ENCODE measurements at places on chromosomes 5 and 9. TPM values are rescaled to one million over a fixed set of nuclear protein-coding genes. Genes with fewer than 3 reads are reported as not detected.
A peak's percentile ranks its signal among the peaks of the same experiment; 100 is the strongest.

Gene TMEM38B
- total RNA-seq, result 18.0 TPM

Gene CTXN3
- total RNA-seq, result not detected

Gene TIGD6
- total RNA-seq, result 8.7 TPM

Gene LECT2
- total RNA-seq, result not detected

Gene FCN1
- not detected for total RNA-seq

Gene ZFP37
- 5.1 TPM for total RNA-seq

Gene ACOT12
- total RNA-seq, result 2.0 TPM

Gene ZBED3
- total RNA-seq, result 1.0 TPM

Gene SPATA31D4
- not detected for total RNA-seq

Gene NSA2
- 139 TPM for total RNA-seq

DNA sequence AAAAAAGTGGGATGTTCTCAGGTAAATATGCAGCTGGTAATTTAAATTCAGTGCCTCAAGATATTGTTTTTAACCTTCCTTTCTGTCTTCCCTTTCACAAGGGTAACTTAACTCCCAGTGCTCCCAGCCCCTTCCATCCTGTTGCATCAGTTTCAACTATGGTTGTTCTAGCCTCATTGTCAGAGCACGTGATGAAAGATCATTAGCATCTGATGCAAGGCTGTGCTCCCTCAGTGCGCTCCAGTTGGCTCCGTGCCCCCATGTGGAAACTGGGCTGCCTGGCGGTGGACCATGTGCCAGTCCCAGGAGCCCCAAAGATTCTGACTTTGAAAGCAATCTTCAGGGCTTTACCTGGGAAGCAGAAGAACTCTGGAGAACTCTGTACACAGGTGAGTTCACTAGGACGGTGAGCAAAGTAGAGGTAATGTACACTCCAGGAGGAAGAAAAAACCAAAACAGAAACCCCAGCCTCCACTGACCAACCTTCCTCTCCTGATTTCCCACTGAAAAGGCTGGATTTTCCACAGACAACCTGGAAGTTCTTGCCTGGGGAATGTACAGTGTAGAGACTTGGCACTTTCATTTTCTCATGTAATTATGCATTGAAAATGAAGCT is 96.9 kb downstream of the SLC1A3 start:
- DNase-seq, result no peak

GRCh38 chr5:36416605-36417004 is 114.9 kb upstream of the RANBP3L start:
- DNase-seq, result no peak

- DNase-seq, result peak; percentile 78
These were observed 9.6 kb upstream of the ATP6V0E1 start for GRCh38 chr5:172973931-172974330.

DNA sequence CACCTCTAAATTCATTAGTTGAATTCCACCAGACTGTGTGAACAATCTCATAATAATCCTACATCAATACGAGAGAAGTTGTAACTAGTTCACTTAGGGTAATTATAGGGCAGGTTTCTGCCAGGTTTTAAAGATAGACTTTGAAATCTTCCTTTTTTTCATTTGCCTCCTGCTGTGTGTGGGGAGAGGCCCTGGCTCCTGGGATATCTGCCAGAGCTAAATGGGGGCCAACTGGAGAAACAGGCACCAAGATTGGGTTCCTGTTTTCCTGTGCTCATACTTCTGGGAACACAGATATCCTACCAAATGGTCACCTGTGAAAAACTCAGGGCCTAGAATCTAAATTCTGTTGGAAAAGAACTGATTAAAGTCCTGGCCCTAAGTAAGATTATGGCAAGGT is 42.3 kb downstream of the SH3RF2 start:
- DNase-seq, result no peak

DNA sequence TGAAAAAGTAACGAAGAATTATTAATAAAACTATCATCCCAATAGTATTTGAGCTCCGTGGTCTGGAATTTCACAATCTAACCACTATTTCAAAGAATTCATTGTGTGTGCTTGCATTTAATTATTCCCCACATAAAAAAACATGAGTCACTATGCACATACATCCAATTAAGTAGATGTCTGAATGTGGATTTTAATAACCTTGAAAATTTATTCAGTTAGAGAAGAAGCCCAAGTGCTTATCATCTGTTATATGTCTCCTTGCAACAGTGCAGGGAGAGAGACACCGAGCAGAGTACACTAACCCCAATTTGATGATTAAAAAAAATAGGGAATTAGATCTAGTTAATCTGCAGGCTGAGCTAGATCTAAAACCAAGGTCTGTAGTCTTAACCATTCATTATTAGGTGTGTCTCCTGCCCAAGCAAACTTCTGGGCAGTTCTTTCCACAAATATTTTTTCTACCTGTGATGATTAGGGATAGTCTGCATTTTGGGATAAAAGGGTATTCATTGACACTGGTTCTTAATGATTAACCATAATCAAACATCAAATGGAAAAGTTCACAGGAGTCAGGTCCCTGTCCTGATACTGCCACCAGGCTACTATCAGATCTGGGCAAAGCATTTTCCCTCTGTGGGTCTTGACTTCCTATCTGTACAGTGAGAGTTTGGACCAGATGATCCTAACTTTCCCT is 164.2 kb downstream of the GRIA1 start:
- DNase-seq, result peak; percentile 42

DNA sequence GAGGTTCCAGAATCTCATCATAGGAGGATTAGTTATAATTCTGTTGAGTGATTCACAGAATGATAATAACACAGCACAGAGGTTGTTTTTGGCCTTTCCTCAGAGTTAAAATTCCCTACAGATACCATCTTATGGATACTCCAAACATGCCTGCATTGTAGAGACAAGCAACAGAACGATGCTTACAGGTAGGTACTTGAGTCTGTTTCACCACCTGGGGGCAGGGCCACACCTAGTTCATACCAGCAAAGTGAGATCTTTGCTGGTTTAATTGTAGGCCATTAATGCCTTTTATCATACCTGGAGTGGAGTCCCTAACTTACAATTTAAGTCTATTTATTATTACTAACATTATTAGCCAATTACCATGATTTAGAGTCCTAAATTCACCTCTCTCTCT is 416.5 kb upstream of the TLE4 start:
- no peak for DNase-seq

- DNase-seq, result no peak
These were observed 67.7 kb downstream of the NDFIP1 start for GRCh38 chr5:142176255-142176654.

DNA sequence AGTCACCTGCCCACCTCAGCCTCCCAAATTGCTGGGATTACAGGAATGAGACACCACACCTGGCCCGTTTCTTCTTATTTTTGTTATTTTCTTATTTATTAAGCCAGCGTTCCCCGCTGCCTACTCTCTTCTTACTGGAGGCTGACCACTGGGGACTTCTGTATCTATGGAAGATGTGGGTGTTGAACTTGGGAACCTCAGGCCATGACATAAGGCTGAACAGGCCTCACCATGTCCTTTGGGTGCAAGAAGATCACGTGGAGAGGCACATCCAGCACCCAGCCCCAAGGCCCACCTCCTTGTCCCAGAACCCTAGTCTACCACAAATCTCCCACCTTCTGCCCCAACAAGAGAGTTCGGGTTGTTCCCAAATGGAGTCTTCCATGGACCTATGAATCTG is 59.4 kb upstream of the NEK6 start:
- no peak for DNase-seq

- DNase-seq, result no peak
These were observed 5.8 kb upstream of the ALDH1A1 start for GRCh38 chr9:72958485-72959281.

- no peak for DNase-seq
These were observed 327.5 kb downstream of the FBXL17 start for GRCh38 chr5:108054349-108054748.

- DNase-seq, result no peak
These were observed 3.1 kb downstream of the FBXW5 start for GRCh38 chr9:136941231-136942111.

GRCh38 chr9:132410642-132411041 is 631 bp downstream of the CFAP77 start:
- no peak for DNase-seq

DNA sequence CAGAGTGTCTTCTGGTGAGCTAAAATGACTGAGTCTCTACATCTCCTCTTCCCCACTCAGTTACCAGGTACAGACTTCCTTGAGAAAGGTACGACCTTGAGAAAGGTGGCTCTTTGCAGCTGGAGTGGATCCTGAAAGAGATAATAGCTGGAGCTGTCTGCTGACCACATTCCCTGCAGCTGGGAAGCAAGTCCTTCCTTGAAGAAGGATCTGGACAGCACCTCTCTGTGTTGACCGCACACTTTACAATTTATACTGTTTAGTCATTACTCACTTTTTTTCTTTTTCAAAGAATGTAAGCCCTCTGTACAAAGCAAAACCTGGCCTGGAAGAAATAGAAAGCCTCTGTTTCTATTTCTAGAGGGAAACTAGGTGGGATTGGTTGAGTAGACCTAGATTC is 148.8 kb downstream of the MACIR start:
- no peak for DNase-seq

DNA sequence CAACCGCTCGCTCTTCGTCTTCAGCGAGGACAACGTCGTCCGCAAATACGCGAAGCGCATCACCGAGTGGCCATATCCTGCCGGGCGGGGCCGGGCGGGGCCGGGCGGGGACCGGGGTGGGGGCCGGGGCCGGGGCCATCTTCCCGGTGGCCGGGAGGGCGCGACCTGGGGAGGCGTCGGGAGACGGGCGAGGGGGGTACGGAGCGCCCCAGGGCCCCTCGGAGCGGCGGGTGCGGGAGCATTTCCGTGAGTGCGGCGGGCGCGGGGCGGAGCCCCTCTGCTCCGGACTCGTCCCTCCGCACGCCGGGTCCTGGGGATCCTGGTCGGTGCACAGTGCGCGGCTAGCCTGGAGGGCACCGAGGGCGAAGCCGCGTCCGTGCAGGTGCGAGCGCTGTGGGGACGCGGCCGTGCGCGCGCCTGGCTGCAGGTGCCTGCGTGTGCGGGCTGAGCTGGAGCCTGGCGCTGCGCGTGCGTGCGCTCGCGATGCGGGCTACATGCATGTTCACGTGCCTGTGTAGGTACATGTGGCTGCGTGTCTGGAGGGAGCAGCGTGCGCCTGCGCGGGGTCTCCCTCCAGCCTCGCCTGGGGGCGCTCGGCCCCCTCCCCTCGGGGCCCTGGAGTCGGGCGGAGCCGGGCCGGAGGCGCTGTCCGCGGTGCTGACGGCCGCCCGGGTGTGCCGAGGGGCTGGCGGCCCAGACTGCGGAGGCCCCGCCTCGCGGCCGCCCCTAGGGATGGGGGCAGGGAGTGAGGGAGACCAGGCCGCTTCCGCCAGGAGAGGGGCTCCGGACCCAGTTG is 762 bp downstream of the CACNA1B start:
- peak; percentile 23 for DNase-seq

- DNase-seq, result peak; percentile 36
These were observed 258.7 kb upstream of the ARRDC3 start for GRCh38 chr5:91641730-91642350.

- no peak for DNase-seq
These were observed 171.0 kb downstream of the RMI1 start for GRCh38 chr9:84151640-84152039.
